Astrocyte (in vitro differentiated cells and primary cell): ENCODE measurements at places on chromosomes 7 and 10.
A peak's percentile ranks its signal among the peaks of the same experiment; 100 is the strongest.

- DNase-seq, result no peak
Measured at GRCh38 chr7:12221414-12221813, 10.3 kb downstream of the TMEM106B start.

- peak; percentile 3 for DNase-seq
Measured at GRCh38 chr10:118447478-118448270, 105.5 kb upstream of the FAM204A start.

DNA sequence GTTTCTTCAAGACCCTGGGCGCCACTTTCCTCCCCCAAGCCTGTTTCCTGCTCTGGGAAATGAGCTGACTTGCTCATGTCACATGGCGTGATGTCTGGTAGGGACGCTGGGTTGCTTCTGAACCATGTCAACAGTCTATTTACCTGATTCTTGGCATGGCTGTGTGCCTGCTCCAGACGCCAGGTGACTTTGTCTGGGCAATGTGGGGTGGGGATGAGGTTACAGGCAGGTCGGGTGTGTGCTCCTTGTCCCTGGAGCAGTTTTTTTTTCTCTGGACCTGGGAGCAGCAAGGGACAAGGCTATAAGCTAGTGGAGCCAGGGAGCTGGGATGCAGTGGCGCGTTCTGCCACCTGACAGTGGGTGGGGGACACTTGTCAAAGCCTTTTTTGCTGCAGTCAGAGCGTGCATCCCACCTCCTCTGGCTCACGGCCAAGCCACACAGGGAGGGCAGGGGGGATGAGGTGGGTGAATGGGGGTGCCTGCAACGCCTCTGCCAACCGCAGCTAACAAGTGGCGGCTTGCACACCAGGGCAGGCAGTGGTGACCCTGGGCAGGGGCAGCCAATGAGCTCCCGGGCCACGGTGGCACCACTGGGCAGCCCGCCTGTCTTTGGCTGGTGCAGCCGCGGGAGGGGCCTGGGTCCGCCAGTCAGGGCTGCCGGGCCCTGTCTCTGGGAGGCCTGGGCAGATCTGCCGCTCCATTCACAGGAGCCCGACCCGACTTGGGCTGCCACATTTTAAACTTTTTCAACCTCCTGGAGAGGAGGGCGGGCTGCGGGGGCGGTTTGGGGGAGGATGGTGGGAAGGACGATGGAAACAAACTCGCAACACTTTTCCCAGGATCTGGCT lies 22.9 kb downstream of the DNAJB12 start:
- peak; percentile 78 for DNase-seq

GRCh38 chr10:62632071-62632809 lies 172.3 kb upstream of the ADO start:
- peak; percentile 12 for DNase-seq

DNA sequence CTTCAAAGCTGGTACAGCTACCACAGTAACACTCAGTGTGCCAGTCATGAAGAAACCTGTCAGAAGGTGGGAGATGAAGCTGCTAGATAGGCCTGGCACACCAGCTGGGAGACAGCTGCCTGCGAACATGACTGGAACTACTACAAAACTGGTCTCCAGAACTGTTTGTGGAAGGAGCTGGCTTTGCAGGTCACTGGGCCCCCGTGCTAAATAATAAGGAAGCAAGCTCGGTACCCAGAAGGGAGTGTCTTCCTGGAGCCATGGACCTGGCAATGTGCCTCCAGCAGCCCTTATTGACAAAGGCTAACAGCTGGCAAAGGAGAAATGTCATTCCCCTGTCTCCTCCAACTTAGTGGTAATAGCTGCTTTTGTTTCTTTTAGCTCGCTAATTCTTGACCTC lies 1217.6 kb upstream of the LRRN3 start:
- no peak for DNase-seq

DNA sequence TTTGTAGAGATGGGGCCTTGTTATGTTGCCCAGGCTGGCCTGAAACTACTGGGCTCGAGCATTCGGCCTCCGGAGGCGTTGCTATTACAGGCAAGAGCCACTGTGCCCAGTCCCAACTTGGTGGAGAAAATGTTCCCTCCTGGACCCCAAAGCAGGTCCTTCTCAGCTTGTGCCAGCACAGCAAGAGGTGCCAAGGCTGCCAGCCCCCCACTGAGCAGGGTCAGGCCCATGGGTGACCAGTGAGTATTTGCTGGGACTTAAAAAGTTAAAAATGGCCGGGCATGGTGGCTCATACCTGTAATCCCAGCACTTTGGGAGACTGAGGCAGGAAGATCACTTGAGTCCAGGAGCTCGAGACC lies 4.6 kb downstream of the MAFK start:
- DNase-seq, result no peak

- DNase-seq, result no peak
Measured at GRCh38 chr7:9200626-9201025, 767.2 kb downstream of the NXPH1 start.

DNA sequence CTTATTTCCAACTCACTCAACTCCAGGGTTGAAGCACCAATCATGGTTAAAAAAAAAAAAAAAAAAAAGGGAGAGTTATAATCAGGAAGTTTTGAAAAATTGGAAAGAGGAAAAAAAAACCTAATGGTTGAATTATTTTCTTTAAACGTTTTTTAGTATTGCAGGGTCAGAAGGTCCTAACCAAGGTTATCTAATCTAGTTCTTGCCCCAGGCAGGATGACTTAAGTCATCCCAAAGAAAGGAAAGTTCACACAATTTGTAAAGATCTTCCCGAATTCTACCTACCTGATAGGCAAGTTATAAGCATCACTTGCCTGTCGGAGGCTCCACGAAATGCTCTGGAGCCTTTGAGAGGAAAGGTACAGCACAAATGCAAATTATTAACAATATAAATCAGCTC lies 208.1 kb upstream of the PLXNA4 start:
- DNase-seq, result no peak

- DNase-seq, result no peak
Measured at GRCh38 chr10:74104996-74105395, 45.6 kb downstream of the AP3M1 start.

DNA sequence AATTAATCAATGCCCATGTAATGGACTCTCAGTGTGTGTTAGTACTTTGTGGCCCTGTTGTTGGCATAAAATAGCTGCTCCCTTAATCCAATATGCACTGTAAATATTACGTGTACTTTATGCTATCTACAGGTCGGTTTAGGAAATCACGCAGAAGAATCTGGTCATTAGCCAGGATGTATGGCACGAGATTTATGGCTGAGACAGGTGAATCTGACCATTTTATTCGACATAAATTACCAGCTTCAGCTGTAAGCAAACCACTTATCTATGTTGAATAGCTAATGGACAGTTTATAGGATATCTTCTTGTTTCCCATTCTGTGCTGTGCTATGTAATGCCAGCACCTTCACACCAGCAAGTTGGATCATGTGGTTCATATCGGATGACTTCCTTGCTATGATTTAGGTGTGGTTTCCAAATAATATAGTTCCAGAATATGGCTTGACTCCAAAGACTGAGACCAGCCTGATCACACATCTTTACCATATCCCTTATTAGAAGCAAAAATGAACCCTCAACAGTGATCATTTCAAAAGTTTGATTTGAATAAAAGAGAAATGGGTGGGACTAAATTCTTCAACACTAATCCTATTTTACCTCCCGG lies 301.4 kb downstream of the AHR start:
- no peak for DNase-seq

DNA sequence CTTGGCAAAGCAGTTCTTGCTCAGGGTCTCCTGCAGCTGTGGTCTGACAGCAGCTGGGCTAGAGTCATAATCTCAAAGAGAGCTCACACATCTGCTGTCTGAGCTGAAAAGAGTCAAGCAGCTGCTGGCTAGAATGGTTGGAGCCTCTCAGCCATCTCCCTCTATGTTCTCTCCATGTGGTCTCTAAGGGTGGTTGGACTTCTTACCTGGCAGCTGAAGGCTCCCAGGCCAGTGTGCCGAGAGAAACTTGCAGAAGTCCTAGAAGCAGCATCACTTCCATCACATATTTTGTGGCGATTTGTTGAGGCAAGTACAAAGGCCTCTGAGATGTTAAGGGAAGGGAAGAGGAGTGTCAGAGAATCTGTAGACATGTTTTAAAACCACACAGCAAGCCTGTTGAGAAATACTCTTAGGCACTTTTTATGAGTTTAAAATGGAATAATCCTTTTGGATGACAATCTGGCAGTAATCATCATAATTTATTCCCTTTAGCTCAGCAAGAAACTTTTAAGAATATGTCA lies 93.2 kb downstream of the REEP3 start:
- DNase-seq, result peak; percentile 24

DNA sequence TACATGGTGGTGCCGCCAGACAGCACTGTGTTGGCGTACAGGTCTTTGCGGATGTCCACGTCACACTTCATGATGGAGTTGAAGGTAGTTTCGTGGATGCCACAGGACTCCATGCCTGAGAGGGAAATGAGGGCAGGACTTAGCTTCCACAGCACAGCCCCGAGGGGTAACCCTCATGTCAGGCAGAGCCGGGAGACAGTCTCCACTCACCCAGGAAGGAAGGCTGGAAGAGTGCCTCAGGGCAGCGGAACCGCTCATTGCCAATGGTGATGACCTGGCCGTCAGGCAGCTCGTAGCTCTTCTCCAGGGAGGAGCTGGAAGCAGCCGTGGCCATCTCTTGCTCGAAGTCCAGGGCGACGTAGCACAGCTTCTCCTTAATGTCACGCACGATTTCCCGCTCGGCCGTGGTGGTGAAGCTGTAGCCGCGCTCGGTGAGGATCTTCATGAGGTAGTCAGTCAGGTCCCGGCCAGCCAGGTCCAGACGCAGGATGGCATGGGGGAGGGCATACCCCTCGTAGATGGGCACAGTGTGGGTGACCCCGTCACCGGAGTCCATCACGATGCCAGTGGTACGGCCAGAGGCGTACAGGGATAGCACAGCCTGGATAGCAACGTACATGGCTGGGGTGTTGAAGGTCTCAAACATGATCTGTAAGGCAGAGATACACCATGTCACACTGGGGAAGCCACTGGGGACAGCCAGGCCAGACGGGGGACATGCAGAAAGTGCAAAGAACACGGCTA lies 104.6 kb upstream of the TNRC18 start:
- DNase-seq, result no peak

DNA sequence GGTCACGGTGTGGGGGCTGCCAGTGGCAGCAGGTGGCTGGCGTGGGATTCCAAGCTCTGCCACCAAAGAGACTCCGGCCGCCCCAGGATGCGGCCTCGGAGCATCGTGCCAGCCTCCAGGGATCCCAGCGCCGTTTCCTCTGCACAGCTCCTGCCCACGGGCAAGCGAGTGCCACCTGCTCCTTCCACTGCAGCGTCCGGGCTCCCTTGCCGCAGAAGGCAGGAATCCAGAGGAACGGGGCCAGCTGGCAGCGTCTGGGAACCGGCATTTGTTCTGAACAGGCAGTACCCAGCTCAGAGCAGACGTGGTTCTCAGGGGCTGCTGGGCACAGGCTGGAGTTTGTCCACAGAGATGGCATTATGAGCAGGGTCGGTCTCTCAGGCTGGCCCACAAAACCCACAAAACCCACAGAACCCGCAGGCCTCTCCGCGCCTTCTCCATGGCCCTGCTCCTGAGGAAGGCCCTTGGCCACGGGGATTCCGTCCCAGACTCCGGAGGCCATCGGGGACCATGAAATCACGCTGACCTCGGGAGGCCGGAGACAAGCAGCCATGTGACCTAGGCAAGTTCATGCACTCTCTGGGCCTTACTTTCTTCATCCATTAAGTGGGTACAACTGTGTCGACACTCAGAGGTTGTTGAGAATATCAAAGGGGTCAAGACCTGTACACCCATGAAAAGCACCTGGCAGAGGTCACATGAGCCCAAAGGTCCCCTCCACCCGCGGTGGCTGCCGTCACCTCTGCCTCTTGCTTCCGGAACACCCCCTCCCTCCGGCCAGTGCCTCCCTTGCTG lies 72.1 kb upstream of the TNRC18 start:
- no peak for DNase-seq

- no peak for DNase-seq
Measured at GRCh38 chr7:157096286-157097055, 42.3 kb upstream of the UBE3C start.

- DNase-seq, result peak; percentile 9
Measured at GRCh38 chr10:36114141-36114540, 472.0 kb upstream of the FZD8 start.

- no peak for DNase-seq
Measured at GRCh38 chr7:150716368-150716767, at the start of gene GIMAP1. Gene GIMAP1, plus strand, starts transcription at chr7:150716613. Its CDS starts 2,435 bp downstream, at chr7:150719048.

DNA sequence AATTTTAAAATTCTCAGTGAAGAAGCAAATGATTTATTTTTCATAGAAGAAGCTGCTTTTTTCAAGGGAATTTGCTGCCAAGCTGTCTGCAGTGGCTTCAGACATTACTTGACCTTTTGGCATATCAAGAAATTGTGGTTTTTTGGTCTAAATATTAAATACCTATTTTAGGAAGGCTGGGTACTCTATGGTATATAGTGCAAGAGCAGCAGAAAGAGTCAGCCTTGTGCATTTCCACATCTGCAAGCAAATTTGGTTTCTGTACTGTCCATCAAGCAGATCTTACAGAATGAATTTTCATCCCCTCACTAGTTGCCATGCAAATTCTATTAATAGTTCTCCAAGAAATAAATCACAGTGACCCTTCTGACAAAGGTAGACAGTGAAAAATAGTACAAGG lies 222.0 kb downstream of the BICC1 start:
- DNase-seq, result no peak

DNA sequence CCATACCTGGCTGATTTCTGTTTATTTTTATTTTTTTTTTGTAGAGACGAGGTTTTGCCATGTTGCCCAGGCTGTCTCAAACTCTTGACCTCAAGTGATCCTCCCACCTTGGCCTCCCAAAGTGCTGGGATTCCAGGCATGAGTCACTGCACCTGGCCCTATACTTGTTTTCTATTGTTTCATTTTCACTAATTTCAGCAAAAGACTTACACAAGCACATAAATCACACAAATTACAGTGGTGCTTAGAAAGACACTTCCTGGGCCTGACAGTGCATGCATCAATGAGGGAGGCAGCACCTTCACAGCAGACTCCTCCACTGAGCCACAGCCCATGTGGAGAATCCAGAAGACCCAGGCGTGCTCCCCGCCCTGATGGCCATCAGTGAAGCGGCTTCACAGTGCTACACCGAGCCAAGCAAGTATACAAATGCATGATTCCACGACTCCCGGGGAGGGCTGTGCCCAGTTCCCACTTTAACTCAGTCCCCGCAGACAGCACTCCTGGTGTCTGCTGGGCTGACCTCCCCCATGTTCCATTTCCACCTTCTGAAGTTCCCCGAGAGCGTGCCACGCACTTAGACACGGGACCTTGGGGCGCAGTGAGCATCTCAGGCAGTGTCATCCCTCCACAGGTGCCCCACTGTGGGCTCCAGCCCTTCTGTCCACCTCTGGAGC lies 20.6 kb downstream of the PITRM1 start:
- no peak for DNase-seq

DNA sequence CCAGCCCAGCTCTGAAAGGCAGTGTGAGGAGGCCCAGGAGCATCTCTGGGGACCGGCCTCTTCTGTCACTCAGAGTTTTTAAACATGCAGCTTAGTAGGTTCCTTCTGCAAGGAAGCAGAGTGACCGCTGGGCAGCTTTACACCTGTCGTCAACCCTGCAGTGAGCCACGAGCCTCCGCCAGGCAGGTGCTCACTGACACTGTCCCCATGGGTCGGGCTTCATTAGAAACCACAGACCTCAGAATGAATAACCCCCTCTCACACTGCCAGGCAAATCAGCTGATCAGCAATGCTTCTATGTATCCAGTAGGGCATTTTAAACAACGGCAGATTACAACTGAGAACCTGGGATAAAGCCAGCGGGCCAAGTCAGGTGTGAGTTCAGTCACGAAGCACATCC lies 106.1 kb downstream of the MAD1L1 start:
- DNase-seq, result no peak
